ENCODE measurements at places on chromosomes 6 and 20.

- no peak for DNase-seq
These were observed 27.9 kb upstream of the MAP3K4 start for GRCh38 chr6:160963651-160964050.

DNA sequence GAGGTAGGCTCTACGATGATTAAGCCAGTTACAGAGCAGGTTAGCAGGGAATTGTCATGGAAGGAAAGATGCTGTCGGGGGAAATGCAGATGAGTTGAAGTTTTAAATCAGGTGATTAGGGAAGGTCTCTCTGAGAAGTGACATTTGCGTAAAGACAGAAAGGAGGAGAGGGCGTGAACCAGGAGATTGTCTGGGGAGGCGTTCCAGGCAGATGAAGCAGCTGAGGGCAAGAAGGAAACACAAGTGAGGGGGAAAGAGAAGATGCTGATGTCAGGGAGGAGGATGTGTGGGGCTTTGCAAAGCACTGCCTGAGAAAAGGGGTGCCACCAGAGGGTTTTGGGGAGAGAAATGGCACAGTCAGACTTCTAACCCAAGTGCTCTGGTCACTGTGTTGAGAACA, 2.5 kb upstream of the TMEM14B start:
- no peak for DNase-seq

GRCh38 chr20:49787371-49788357, 25.0 kb upstream of the SLC9A8 start:
- DNase-seq, result no peak

DNA sequence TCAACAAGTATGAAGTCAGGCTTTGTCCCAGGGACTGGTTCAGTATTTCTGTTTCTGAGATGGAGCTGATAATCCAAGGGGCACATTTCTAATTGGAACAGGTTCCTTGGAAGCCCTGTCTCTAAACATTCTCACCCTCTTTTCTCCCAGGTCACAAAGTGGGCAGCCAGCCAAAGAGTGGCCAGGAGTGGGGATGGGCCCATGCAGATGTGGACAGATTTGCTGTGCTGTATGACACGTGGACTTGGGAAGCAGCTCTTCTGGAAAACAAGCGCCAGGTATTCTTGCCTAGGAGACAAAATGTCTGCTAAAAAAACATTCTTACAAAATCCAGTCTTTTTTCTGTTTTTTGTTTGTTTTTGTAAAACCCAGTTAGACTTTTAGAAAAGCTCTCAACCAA, 140.2 kb downstream of the CD164 start:
- DNase-seq, result no peak

GRCh38 chr6:150032598-150032997, 7.3 kb upstream of the RAET1L start:
- no peak for DNase-seq

DNA sequence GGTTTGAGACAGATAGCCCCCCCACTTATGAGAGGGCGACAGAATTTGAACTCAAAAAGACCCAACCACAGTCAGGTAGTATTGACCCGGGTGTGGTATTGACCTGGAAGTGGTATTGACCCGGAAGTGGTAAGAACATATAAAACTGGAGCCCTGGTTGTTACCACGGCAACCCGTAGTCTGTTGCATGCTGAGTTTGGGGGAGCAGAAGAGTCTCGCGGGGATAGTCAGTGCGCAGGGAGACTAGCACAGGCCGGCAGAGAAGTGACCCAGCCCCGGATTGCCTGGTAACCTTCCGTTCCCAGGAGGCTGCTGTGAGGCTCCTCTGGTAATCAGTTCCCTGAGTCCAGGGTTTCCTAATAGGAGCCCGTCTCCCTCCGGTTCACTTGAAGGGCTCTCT, 96.2 kb downstream of the SNX5 start:
- no peak for DNase-seq

Data from kidney (tissue), 22 donors.